ENCODE measurements at places on chromosomes 4 and X.
A peak's percentile ranks its signal among the peaks of the same experiment; 100 is the strongest.

GRCh38 chr4:108375434-108375833 is 206.7 kb upstream of the LEF1 start:
- DNase-seq = no peak

DNA sequence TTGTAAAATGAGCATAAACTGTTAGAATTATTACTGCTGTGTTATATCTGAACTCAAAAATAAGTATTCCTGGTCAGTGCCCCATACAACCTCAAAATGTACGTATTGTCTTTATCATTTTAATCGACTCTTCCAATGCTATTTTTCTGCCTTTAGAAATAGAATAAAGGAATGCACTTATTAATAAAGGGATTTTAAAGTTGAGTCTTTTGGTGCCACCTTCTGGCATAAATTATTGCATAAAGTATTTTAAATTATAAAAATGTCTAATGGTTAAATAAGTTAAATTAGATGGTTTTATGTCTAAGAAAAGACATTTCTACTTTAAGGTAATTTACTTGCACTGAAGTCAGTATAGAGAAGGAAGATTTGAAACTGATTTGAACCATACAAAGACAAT is 424.0 kb upstream of the NDST4 start:
- no peak for DNase-seq

DNA sequence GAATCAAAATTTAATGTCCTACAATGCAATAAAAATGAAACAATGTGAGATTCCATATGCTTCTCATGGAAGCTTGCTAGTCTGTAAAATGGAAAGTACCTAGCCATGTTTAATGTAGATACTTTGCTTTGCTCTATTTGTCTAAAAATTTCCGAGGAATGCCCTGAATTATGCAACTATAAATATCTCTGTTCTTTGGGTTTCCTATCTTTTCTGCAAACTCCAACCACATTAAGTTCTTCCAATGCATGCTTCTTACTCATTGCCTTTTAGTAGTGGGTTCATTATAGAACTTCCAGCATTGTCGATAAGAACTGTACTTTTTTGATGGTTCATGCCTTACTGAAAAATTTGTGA is 178.3 kb downstream of the RASL11B start:
- no peak for DNase-seq

GRCh38 chr4:181365671-181366070 is 877.5 kb upstream of the TENM3 start:
- DNase-seq = no peak

DNA sequence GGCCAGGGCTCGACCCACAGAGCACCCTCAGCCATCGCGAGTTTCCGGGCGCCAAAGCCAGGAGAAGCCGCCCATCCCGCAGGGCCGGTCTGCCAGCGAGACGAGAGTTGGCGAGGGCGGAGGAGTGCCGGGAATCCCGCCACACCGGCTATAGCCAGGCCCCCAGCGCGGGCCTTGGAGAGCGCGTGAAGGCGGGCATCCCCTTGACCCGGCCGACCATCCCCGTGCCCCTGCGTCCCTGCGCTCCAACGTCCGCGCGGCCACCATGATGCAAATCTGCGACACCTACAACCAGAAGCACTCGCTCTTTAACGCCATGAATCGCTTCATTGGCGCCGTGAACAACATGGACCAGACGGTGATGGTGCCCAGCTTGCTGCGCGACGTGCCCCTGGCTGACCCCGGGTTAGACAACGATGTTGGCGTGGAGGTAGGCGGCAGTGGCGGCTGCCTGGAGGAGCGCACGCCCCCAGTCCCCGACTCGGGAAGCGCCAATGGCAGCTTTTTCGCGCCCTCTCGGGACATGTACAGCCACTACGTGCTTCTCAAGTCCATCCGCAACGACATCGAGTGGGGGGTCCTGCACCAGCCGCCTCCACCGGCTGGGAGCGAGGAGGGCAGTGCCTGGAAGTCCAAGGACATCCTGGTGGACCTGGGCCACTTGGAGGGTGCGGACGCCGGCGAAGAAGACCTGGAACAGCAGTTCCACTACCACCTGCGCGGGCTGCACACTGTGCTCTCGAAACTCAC is 3.6 kb downstream of the MID1IP1 start:
- no peak for DNase-seq

DNA sequence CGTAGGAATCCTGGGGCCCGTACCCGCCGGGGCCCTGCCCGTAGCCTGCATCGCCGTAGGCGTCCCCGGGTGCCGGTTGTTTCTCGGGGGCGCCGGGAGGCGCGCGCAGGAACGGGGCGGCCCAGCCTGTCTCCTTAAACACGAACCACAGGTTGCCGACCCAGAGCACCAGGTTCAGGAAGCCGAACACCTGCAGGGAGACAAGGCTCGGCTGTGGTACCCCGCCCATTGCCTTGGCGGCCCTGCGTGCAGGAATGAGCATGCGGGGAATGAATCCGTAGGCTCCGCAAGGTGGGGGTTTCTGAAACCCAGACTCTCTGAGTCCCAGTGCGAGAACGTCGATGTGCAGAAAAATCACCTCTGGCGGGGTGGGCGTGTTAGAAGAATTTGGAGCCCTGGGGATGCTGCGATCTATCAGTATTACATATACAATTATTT is 5.4 kb upstream of the PRICKLE3 start:
- DNase-seq = peak; percentile 17

DNA sequence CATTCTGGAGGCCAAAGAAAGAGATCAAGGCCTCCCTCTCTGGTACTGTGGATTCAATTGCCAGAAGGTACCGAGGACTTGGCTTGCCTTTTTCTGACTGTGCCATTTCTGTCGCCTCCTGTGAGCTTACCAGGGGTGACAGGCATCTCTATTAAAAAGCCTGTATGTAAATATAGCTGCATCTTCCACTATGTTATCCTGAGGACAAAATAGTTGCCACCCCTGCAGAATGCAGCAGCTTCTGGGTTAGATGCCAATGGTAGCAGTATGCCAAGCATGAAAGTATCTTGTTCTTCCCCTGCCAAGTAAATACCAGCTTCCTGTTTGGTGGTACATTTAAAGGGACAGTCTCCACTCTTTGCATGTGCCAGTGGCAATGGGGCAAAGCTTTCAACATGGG is 10.7 kb downstream of the TRPC5OS start:
- DNase-seq = no peak

- no peak for DNase-seq
Measured at GRCh38 chr4:143084566-143084965, 100.2 kb upstream of the USP38 start.

DNA sequence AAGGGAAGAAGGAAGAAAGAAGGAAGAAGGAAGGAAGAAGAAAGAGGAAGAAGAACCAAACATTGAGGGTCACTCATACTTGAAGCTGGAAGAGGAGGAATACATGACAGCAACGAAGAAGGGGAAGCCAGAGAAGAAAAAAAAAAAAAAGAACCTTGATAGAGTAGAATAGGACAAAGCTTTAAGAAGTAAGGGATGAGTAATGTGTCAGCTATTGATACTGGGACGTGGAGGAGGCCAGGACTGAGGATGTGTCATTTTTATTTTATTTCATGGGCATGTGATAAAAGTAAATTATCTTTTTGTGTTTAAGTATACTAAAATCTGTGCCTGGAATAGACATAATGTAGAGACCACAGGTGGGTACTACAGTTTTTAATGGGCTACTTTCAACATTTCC is 6.4 kb downstream of the EDA2R start:
- no peak for DNase-seq

DNA sequence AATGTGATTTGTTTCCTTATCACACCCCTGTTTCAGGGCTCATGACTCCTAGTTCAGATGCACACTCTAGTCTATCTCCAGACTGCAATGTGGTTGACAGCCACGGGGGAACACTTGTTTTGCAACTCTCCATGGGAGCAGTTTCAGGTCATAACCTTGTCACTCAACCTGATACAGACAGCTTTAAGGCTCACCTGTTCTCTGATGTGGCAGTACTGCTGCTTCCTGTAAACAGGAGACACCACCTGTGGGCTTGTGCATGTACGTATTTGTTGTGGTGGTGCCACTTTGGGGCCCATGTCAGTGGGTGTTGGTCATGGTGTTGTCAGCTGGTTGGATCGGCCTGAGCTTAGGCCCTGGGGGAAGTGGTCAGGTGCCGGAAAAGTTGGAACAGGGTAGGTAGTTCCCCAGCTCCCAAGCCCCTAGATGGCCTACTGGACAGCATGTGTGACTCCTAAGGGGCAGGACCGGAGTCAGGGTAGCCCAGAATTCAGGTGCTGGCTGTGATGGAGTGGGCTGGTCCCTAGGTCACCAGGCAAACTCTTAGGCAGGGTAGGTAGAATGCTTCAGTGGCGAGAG is 46.2 kb downstream of the FAM9B start:
- no peak for DNase-seq

DNA sequence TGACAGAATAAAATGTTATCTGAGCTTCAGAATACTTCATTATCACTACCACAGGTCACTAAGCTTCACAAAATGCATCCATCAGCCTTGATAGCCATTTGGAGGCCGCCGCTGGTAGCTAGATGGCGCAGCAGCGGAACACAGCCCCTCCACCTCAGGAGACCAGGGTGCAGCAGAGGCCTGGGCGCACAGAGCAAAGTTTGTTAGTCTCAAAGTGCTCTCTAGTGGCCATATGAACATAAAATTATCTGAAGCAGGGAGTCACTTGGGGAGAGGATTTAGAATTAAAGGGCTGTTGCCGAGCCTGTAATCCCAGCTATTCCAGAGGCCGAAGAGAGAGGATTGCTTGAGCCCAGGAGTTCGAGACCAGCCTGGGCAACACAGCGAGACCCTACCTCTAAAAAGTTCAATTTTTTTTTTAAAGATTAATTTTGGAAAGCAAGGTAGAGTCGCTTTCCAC is 8.1 kb upstream of the DCTD start:
- peak; percentile 29 for DNase-seq

- DNase-seq = no peak
Measured at GRCh38 chrX:49309401-49309981, 6.0 kb downstream of the GAGE10 start.

GRCh38 chrX:23333842-23334520 is 668 bp upstream of the PTCHD1 start:
- DNase-seq = no peak

- no peak for DNase-seq
Measured at GRCh38 chr4:189463734-189464133, 476.9 kb upstream of the FRG1 start.

GRCh38 chrX:10198254-10198653 is 41.5 kb downstream of the CLCN4 start:
- DNase-seq = no peak

GRCh38 chrX:110066488-110067225 is 63.7 kb downstream of the TMEM164 start:
- no peak for DNase-seq

- DNase-seq = no peak
Measured at GRCh38 chr4:44425614-44426208, 22.9 kb downstream of the KCTD8 start.

- DNase-seq = no peak
Measured at GRCh38 chr4:102829803-102830202, 2.5 kb upstream of the UBE2D3 start.

DNA sequence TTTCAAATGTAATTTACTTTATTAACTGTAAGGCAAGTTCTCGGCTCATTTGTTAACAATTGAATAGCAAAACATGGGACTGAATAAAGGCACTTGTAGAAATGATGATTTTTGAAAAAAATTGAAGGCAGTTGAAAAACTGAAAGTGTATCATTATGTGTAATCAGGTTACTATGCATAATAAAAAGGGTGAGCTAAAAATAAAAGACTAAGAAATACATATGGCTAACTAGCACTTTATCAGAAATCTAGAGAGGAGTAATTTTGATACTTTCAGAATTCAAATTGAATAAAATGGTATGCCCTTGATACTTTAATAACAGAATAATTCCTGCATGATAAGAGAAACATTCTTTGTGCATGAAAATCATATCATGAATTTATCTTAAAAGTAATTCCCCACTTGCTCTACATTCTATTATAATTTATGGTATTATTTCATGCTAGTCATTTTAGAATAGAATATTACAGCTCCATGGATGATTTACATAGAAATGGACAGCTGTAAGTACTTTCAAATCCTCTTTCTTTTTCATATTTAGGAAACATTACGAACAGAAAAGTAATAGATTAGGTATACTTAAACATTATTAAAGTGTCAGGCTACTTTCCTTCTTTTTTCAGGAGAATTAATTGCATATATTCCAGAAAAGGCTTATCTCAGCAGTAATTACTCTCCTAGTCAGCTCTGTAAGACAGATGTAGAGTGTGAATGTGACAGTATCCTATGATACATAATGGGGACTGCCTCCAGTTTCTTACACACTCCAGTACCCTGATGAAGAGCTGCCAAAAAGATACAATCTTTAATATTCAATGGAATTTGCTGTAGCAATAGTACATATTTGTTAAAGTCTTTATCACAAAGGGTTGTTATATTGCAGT is 697.3 kb downstream of the CCSER1 start:
- DNase-seq = no peak

DNA sequence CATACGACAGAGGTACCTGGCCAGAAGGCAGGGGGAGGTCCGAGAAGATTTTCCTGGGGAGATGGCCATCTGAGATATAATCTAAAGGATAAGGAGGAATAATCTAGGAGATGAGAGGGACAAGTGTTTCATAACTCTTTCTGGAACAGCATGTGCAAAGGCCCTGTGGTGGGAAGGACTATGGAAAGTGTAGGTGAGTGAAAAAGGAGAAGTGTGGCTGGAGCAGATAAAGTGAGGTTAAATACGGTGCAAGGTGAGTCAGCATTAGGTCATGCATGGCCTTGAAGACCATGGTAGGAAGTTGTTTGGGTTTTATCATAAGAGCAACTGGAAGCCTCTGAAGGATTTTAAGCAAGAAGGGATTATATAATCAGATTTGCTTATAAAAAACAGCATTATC is 34.6 kb upstream of the MTM1 start:
- DNase-seq = no peak

- DNase-seq = no peak
Measured at GRCh38 chr4:190014771-190015537, 12.1 kb downstream of the FRG2 start.

GRCh38 chr4:8368998-8369397 is 71.5 kb downstream of the ACOX3 start:
- DNase-seq = no peak

DNA sequence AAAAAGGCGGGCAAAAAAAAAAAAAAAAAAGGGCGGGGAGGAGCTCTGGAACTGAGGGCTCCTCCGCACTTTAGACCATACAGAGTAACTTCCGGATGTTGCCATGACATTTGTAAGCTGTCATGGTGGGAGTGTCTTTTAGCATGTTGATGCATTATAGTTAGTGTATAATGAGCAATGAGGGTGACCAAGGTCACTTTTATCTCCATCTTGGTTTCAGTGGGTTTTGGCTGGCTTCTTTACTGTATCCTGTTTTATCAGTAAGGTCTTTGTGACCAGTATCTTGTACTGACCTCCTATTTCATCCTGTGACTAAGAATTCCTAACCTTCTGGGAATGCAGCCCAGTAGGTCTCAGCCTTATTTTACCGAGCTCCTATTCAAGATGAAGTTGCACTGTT is 193.4 kb downstream of the UGT8 start:
- DNase-seq = no peak

- no peak for DNase-seq
Measured at GRCh38 chr4:156971676-156972378, at the start of gene PDGFC. TSS of gene PDGFC (minus strand) at chr4:156971799. CDS start at chr4:156970903, 896 bp downstream.

GRCh38 chr4:156931267-156931666 is 40.3 kb downstream of the PDGFC start:
- no peak for DNase-seq

Data from stimulated activated CD4-positive, alpha-beta T cell treated with anti-CD3 and anti-CD28 coated beads, Interleukin-15, amount 100 ng/mL, for 1 hour (primary cell).